T-helper 9 cell (primary cell): ENCODE measurements at places on chromosomes 2 and 18.

DNA sequence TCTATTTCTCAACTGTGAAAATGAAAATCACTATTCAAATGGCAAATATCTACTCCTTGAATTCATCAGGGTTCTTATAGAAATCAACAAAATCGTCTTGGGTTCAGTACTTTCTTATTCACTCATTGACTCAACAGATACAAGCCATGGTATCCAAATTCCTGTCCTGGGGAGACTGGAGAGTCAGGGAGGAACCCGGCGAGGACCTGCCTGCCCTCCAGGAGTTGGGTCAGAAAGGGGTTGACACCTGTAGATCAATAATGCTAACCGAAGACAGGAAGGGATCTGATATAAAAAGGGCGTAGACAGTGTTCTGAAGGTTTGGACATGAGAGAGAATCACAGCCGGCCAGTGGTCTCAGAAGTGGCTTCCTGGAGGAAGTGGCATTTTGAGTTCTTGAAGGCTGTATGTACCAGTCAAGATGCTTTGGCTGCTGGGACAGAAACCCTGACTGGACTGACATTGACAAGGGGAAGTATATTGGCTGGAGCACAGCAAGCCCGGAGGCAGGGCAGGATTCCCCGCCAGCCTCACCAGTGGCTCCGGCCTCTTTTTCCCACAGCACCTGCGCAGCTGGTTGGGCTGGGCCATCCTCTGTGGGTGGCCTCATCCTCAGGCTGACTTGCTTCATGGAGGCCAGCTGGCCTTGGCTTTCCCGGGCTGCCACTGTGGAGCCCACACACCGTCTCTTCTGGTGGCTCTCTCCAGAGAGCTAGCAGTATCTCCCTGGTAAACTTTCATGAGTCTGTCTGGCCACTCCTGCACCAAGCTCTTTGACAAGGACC is 3.0 kb downstream of the LRRFIP1 start:
- DNase-seq: no peak

GRCh38 chr2:8479298-8479697 is 202.6 kb upstream of the ID2 start:
- no peak for DNase-seq

DNA sequence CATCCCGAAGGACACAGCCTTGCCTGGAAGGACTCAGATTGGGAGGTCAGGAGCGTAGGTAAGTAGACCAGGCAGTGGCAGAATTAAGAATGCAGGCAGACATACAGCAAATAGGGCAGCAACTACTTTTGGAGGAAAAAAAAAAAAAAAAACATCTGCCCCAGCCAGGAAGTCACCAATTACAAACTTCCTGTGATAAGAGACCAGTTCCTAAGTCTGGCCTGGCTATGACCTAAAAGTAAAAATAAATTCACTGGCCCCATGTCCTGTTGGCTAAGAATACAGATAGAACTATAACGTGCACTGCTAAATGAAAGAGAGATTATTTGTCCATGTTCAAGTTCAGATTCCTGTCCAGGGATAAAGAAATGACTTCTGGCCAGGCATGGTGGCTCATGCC is 45.2 kb upstream of the NOSTRIN start:
- no peak for DNase-seq

DNA sequence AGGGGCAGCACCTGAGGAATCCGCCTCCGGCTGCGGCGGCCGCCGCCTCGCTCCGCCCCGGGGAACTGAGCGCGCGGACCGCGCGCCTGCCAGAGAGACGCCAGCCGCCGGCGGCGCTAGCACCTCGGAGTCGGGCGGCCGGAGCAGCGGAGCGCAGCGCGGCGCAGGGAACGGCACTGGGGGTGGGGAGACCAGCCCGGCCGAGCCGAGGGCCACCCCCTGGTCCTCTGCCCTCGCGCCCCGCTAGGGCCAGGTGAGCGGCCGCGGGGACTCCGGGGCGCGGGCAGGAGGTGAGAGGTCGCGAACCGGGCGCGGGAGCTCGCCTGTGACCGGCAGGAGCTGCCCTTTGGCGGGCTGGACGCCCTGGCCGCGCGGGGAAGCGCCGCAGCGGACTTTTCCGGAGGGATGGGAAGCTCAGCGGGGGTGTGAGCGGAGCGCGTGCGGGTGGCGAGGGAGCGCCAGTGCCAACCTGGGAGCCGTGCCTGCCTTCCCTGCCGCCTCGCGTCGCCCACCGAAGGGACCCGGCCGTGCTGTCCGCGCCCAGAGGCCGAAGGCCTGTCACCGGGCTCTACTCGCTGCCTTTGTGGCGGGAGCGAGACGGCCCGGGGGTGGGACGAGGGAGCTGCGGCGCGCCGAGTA is at the start of gene GREB1L:
GREB1L (plus strand) TSS at position 92 of the 639 bp plus-strand sequence. CDS start 141,287 bp downstream, outside the sequence.
- no peak for DNase-seq

GRCh38 chr2:119753041-119753929 is 6.4 kb upstream of the PTPN4 start:
- DNase-seq: no peak
